Activated naive CD8-positive, alpha-beta T cell treated with anti-CD3 and anti-CD28 coated beads, Interleukin-2, amount 50 U/mL, for 24 hours (primary cell): ENCODE measurements at places on chromosomes 3 and 15.

GRCh38 chr3:57224856-57225255 is 2.7 kb upstream of the APPL1 start:
- H3K27ac ChIP-seq, result no peak overlapping the region
- no peak overlapping the region for H3K4me3 ChIP-seq
- no peaks in the 10 kb centered on the region for H3K27me3 ChIP-seq
- H3K36me3 ChIP-seq, result peaks cover 1% of the 10 kb centered on the region

DNA sequence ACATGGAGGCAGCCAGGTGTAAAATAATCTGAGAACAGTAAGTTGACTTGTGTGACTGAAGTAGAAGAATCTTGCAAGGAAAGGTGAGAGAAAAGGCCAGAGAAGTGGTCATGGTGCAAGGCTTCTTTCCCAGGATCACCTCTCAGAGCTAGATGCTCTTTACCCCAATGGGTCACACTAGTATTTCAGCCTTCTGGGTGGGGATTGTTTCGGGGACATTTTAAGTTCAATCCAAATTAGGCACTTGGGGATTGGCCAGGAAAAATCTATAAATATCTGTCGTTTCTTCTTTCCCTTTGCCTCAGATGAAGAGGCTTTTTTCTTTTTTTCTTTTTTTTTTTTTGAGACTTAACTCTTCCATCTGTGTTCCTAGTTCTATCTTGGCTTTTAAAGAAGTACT is 188.0 kb downstream of the KLHL25 start:
- H3K27me3 ChIP-seq, result no peaks in the 10 kb centered on the region
- H3K36me3 ChIP-seq, result peaks cover 31% of the 10 kb centered on the region
- no peak overlapping the region for H3K4me3 ChIP-seq
- DNase-seq, result no peak

DNA sequence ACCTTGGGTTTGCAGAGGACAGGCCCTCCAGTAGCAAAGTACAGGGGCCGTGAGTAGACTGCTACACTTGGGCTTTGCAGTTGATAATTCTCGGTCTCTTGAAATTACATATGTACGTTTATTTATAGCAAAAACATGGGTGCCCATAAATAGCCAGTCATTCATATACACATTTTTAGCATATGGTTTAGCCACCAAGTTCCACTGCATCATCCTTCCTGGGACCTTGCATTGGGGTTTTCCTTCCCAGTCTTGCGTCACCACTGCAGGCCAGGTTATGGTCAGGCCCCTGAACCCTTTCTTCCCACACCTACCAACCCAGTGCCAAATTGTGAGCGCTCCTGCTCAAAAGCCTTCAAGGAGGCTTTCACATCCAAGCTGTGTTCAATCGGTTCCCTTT is 12.7 kb downstream of the KLHL25 start:
- no peak overlapping the region for H3K27ac ChIP-seq
- H3K4me1 ChIP-seq, result peaks cover 44% of the 10 kb centered on the region
- no peaks in the 10 kb centered on the region for H3K36me3 ChIP-seq
- no peaks in the 10 kb centered on the region for H3K27me3 ChIP-seq
- H3K4me3 ChIP-seq, result no peak overlapping the region

- no peak for DNase-seq
- no peaks in the 10 kb centered on the region for H3K36me3 ChIP-seq
- no peak overlapping the region for H3K27ac ChIP-seq
- H3K4me1 ChIP-seq, result peaks cover 21% of the 10 kb centered on the region
- no peak overlapping the region for H3K4me3 ChIP-seq
These were observed 11.6 kb upstream of the TFRC start for GRCh38 chr3:196093317-196094111.

DNA sequence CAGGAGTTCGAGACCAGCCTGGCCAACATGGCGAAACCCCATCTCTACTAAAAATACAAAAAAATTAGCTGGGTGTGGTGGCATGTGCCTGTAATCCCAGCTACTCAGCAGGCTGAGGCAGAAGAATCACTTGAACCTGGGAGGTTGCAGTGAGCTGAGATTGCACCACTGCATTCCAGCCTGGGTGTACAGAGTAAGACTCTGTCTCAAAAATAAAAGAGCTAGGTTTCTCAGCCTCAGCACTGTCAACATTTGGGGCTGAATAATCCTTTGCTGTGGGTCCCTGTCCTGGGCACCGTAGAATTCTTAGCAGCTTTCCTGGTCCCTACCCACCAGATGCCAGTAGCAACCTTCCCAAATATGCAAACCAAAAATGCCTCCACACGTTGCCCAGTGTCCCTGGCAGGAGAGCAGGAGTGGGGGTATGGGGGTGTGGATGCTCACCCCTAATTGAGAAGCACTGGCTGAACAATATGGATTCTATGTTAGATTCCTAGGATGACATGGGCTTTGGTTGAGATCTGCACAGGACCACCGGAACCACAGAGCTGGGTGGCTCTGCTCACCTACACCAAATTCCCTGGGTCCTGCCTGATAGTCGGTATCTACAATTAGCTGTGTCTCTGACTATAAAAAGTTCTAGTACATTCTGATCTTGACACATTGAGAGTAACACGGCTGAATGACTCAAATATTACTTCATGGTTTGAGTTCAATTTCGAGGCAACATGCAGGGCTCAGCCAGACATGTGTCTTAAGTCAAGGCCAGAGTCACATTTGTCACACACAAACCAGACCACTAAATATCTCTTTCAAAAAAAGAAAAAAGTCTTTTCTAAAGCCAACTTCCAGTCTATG is 577.0 kb upstream of the MDFIC2 start:
- DNase-seq, result no peak
- H3K36me3 ChIP-seq, result no peaks in the 10 kb centered on the region
- no peaks in the 10 kb centered on the region for H3K27me3 ChIP-seq
- no peaks in the 10 kb centered on the region for H3K4me1 ChIP-seq
- no peak overlapping the region for H3K27ac ChIP-seq
- no peak overlapping the region for H3K4me3 ChIP-seq

- peak; percentile 35 for DNase-seq
- no peaks in the 10 kb centered on the region for H3K36me3 ChIP-seq
- no peak overlapping the region for H3K27ac ChIP-seq
- no peaks in the 10 kb centered on the region for H3K27me3 ChIP-seq
These were observed 95.4 kb downstream of the HCN4 start for GRCh38 chr15:73273181-73274002.

DNA sequence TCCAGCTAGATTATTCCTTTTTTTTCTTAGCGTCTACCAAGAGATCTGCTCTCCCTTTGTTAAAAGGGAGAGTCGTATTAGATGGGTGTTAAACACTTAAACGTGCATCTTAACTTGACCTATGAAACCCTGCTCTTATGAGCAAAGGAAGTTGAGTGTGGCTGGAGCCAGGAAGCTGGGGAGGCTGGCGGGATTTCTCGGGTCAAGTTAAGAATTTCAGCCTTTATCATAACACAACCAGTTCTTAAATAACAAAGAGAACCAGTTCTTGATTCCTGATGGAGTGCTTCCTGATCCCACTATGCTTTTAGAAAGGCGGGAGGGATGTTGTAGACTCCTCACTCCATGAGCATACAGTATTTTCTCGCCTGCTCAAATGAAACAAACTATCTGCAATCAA is 215.1 kb downstream of the ITPR1 start:
- peaks cover 13% of the 10 kb centered on the region for H3K4me1 ChIP-seq
- H3K27ac ChIP-seq, result no peak overlapping the region
- no peaks in the 10 kb centered on the region for H3K27me3 ChIP-seq

GRCh38 chr3:47856669-47857068 is 53.7 kb downstream of the DHX30 start:
- no peak for DNase-seq
- H3K27me3 ChIP-seq, result no peaks in the 10 kb centered on the region
- peaks cover 5% of the 10 kb centered on the region for H3K36me3 ChIP-seq
- no peaks in the 10 kb centered on the region for H3K4me1 ChIP-seq
- H3K27ac ChIP-seq, result no peak overlapping the region
- no peak overlapping the region for H3K4me3 ChIP-seq
